Astrocyte of the spinal cord (primary cell): ENCODE measurements at places on chromosomes 12 and 14.
A peak's percentile ranks its signal among the peaks of the same experiment; 100 is the strongest.

DNA sequence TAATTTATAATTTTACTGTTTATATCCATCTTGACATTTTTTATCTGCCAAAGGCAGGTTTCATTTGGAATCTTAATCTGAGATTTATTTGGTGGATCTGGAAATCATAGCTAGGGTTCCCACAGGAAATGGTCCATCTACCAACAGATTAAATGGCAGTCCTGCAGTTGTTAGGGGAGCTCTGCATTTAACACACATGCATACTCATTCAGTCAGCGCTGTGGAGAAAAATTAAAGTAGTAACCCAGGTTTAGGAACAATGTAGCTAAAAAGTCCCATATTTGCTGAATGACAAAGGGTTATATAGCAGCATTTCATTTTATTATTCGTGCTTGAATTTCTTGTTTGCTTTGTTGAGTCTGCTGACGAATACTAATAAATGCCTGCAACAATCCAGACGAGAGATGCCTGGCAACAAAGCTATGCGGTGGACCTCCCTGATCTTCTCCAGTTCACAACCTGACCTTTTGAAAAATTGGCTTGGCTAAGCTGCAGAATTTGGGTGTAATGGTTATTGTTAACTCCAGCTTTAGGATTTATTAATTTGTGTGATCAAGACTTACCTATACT lies 59.8 kb downstream of the MIPOL1 start:
- no peak for DNase-seq

GRCh38 chr14:96867634-96868033 lies 70.5 kb downstream of the VRK1 start:
- DNase-seq: no peak

DNA sequence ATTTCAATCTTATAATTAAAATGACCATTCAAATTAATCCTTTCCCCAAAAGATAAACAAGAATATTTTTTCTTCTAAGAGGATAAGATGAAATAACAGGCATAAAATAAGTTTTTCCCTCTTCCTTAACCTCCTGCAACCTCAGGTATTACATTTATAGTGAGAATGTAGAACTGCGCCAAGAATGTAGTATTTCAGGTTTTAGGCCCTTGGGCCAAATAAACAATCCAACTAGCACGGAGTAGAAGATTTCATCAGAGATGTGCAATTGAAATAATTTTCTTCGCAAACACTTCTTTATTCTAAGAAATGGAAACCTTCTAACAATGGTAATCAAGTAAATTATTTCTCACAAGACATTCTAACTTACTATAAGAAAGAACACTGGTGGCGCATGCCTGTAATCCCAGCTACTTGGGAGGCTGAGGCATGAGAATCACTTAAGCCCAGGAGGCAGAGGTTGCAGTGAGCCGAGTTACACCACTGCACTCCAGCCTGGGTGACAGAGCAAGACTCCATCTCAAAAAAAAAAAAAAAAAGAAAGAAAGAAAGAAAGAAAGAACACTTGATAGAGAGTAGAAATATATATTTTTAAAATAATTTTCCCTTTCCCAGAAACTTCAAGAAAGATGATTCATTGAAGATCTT lies 100.8 kb downstream of the TAOK3 start:
- DNase-seq: no peak

DNA sequence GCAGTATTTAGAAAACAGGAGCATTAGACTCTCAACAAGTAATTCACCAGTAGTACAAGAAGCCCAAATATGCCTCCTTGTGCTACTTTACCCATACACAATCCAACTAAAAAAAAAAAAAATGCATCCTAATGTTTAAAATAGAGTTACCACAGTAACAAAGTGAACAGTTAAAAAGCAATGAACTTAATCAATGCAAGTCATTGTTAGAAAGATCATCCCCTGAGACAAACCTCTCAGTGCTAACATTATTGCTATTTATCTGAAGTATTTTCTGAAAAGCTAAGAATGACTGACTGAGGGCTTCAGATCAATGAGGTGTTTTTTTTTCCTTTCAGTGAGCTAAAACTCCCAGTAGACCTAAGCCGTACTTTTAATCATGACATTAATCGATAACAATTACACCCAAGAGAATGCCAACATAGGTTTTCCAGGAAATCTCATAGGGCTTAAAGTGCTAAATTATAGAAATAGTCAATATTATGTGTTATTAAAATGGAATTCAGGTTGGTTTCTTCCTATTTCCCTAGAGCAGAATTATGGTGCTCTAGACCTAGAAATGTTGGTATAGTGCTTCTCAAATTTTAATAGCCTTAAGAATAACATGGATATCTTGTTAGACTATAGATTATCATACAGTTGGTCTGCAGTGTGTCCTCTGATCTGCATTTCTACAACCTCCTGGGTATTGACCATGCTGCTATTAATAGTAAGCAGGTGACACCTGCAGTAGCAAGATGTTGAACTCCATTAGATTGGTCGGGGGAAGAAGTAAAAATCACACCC lies 123.0 kb downstream of the PRKD1 start:
- no peak for DNase-seq

GRCh38 chr12:77064896-77065360 lies 441 bp downstream of the E2F7 start:
- no peak for DNase-seq

- peak; percentile 83 for DNase-seq
Measured at GRCh38 chr12:116916714-116917114, 6.0 kb downstream of the FBXW8 start.

DNA sequence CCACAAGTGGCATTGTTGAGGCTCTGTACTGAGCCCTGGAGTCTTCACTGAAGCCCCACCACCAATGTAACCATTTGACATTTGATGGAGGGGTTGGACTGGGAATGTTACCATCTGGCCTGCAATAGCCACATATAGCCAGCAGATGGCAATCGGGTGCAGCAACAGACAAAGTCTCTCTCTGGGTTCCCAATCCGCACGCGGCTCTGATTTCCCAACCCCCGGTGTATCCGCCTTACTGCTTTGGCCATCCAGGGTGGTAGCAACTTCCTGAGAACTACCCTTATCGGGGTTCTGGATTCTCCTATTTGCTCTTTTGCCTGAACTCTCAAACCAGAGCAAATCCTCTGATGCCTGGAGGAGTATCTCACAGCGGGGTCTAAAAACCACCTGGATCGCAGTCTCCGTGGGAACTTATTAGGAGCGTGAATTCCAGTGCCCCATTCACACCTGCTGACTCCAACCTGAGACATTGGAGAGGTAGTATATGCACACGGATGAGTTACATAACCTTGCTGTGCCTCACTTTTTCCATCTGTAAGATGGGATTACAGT lies 14.2 kb downstream of the VRTN start:
- peak; percentile 48 for DNase-seq

- DNase-seq: no peak
Measured at GRCh38 chr14:79337761-79338160, 873.5 kb downstream of the DIO2 start.

GRCh38 chr14:26596543-26597061 lies 1.2 kb downstream of the NOVA1 start:
- DNase-seq: peak; percentile 16

DNA sequence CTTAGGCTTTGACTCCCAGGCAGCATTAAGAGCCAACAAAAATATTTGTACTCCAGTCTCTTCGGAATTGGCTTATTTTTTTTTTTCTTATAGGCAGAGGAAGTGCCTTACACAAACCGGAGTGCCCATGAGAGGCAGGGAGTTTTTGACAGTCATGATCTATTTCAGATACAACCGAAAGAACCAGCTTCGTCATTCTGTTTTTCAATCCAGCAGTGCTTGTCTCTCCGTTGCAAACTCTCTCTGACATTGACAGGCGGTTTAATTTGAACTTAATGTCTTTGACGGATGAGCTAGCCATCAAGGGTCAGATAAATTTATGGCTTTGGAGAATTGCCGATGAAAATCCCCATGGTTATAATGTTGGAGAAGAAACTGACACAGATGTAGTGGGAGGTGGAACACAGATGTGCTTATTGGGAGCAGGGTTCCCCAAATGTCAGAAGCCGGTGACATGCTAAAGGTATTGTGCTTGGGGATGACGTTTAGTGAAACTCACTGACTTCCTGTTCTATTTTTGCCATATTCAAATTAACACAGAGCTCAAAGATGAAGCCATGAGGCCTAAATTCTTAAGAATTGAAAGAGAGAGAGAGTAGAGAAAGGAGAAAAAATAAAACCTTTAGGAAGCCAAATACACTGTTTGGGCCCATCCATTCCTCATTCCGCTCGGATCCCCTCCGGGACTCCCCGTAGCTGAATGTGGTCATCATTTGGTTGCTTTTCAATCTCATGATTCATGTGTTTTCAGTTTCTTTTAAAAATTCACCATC lies 59.7 kb downstream of the PLXNC1 start:
- DNase-seq: peak; percentile 16

DNA sequence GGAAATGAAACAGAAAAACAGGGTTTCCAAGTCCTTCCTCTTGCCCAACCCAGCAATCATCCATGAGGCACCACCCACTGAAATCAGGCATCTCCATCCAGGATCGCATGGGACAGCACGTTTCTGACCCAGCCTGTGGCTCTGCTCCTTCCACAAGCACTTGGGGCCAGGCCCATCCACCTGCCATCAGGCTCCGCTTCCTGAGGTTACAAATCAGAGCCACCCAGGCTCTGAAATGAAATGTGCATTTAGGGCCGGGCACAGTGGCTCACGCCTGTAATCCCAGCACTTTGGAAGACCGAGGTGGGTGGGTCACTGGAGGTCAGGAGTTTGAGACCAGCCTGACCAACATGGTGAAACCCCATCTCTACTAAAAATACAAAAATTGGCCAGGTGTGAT lies 717 bp upstream of the KRT78 start:
- DNase-seq: no peak

DNA sequence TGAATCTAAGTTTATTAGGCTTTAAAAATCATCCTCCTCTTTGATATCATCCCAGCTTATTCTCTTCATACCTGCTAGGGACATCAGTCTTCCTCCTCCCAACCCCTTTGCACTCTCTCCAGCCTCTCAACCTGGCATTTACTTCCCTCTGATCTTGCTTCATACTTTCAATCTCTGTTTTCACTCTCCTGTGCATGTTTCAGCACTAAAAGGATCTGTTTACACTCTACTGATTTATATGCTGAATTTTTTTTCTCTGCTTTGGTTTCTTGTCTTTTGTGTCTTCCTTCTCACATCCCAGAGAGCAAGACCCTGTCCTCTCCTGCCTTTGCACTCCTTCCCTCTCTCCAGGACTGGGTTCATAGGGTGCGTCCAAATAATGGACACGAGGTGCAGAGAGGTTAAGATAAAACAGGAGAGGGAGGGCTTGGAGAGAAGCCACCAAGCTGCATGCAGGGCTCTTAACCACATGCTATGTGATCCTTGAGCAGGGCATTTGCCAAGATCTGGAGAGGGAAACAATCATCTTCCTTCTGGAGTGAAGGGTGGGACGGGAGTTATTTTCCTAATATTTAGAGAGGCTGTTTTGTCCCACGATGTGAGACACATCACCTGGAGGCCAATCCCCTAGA lies 3.0 kb upstream of the CISTR start:
- DNase-seq: peak; percentile 40

DNA sequence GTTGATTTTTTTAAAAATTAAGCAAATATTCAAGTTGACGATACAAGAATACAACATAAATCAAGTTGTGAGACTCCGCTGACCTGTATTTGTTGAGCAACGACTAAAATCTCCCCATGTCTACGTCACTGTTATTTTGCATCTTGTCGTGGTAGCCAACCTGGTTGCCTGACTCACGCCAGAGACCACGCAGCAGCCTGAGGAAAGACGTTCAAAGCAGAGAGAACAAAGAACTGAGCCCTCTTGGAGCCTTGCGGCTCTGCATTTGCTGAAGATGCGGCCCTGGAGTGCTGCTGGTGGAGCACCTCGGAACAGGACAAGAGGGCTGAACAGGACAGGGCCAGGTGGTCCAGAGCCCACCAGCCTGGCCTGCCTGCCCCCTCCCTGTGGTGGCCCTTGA lies 21.4 kb upstream of the DIO3 start:
- DNase-seq: no peak

- DNase-seq: peak; percentile 50
Measured at GRCh38 chr14:32382704-32383103, 53.6 kb downstream of the AKAP6 start.

GRCh38 chr14:64841772-64842750 lies 37.6 kb downstream of the SPTB start:
- DNase-seq: no peak

DNA sequence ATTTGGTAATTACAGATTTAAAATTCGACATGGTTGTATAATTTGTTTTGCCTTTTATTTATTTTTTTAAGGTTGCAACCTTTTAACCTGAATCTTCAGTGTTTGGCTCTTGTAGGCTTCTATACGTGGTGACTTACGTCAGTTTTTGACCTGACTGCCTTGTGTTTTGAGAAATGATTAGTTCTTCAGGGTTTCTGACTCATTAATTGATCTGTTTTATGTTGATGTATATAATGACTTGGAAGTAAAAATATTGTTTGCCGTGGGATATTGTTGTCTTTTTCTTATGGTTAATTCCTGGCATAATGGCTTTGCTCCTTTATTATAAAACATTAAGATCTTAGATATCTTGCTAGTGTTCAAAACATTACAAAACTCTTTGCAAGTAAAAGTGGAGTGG lies 2.5 kb downstream of the RASSF8 start:
- peak; percentile 29 for DNase-seq

DNA sequence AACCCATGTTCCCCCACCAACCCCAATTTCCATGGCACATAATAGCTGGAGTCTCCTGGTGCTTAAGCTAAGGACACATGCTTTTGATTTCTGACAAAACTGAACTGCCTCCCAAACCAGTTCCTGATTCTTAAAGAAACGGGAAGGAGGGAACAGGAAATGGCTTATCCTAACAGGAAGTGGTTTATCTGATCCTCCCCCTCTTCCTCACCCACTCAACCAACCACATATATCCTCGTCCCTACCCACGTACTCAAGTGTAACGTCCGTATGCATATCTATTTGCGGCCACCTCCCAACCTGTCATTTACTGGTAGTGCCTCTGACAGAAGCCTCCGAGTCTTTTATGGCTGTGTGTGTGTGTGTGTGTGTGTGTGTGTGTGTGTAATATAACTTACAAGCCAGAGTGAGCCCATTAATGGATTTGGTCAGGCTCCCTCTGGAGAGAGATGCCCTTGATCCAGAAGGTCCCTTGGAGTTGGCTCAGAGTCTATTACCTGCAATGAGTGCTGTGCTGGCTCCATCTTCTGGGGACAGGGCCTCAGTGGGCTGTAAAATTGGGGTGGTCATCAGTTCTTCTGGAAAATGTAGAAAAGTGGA lies 7.7 kb downstream of the DAZAP2 start:
- no peak for DNase-seq

GRCh38 chr14:72982146-72982708 lies 44.7 kb downstream of the ZFYVE1 start:
- DNase-seq: no peak
